Naive thymus-derived CD8-positive, alpha-beta T cell (primary cell): ENCODE measurements at places on chromosomes 16 and 17. TPM values are rescaled to one million over a fixed set of nuclear protein-coding genes. Genes with fewer than 3 reads are reported as not detected.

The CAPNS2 gene
- not detected for total RNA-seq

The PLEKHG4 gene
- total RNA-seq, result 41.0 TPM

- peak overlapping the region; percentile 83 for H3K27ac ChIP-seq
- H3K27me3 ChIP-seq, result no peaks in the 10 kb centered on the region
- H3K36me3 ChIP-seq, result no peaks in the 10 kb centered on the region
- no peak for DNase-seq
- H3K4me1 ChIP-seq, result peaks cover 75% of the 10 kb centered on the region
Measured at GRCh38 chr16:85004587-85005205, 6.6 kb downstream of the ZDHHC7 start.

The CCDC78 gene
- total RNA-seq, result 12.0 TPM

The MYLK3 gene
- total RNA-seq, result 0.10 TPM

DNA sequence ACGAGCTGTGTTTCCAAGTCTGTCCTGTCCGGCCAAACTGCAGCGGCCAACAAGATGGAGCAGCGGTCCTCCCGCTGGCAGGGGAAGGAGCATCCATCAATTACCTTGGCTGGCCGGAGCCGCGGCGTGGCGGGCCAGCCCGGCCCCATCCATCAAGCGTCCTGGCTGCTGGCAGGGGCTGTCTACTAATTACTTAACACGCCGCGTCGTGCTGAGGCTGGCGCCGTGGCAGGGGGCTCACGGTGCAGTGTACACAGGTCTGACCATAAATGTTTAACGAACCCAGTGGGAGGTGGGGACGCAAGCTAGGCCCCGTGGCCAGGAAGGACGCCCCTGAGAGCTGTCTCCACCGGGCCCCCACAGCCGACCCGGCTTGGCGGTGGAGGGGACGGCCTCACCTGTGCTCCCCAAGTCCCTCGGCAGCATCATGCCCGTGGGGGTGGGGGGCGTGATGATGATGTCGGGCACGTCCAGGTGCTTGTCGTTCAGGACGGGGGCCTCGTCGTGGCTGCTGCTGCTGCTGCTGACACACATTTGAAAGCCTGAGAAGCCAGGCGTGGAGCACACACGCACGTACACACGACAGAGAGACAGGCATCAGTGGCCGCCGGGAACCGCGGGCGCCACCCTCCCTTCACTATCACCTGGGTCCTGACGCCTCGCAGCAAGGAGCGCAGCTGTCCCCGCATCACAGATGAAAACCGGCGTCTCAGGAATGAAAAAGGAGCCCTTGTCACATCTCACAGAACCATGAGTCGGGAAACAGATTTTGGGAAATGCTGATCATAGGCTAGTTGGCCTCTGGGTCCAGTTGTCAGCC lies 21.2 kb upstream of the GINS2 start:
- no peak overlapping the region for H3K27ac ChIP-seq
- H3K27me3 ChIP-seq, result no peaks in the 10 kb centered on the region
- H3K4me3 ChIP-seq, result no peak overlapping the region
- DNase-seq, result no peak

- no peak for DNase-seq
- H3K4me1 ChIP-seq, result peaks cover 17% of the 10 kb centered on the region
- peak overlapping the region; percentile 74 for H3K27ac ChIP-seq
- no peaks in the 10 kb centered on the region for H3K27me3 ChIP-seq
- H3K36me3 ChIP-seq, result no peaks in the 10 kb centered on the region
Measured at GRCh38 chr16:17313793-17314547, 156.8 kb downstream of the XYLT1 start.

DNA sequence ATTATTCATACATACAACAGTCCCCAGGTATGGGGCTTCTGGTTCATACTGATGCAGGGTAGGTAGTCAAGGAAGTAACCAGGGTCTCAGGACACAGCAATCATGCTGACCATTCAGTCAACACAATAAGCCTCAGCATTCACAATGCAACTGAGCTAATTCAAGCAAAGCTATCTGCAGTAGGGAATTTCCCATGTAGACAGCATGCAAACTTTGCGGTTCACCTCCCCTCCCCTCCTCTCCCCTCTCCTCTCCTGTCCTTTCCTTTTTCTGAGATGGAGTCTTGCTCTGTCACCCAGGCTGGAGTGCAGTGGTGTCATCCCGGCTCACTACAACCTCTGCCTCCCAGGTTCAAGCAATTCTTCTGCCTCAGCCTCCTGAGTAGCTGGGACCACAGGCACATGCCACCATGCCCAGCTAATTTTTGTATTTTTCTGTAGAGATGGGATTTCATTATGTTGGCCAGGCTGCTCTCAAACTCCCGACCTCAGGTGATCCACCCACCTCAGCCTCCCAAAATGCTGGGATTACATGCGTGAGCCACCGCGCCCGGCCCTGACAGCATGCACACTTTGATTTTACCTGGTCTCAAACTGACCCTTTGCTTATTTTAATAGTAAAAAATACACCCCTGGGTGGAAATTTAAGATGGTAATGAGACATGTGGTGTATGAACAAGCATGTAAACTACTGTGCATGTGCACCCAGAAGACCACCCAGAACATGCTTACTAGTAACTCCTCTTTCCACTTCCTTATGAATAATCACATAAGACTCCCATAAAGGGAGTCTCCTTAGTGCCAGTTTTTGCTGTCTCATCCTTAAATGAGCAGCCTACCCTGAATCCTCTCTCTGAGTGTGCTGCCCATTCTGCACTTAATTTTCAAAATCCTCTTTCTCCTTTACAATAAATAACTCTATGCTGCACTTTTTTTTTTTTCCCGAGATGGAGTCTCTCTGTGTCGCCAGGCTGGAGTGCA lies 9.3 kb upstream of the RNF135 start:
- H3K27me3 ChIP-seq, result peaks cover 8% of the 10 kb centered on the region
- no peak for DNase-seq
- no peaks in the 10 kb centered on the region for H3K36me3 ChIP-seq
- H3K27ac ChIP-seq, result no peak overlapping the region
- no peak overlapping the region for H3K4me3 ChIP-seq

GRCh38 chr17:21678393-21679081 lies 13.8 kb upstream of the KCNJ18 start:
- H3K4me1 ChIP-seq, result peaks cover 7% of the 10 kb centered on the region
- no peak overlapping the region for H3K27ac ChIP-seq
- no peak for DNase-seq
- no peaks in the 10 kb centered on the region for H3K36me3 ChIP-seq
- H3K4me3 ChIP-seq, result no peak overlapping the region

The PLA2G10 gene
- not detected for total RNA-seq

DNA sequence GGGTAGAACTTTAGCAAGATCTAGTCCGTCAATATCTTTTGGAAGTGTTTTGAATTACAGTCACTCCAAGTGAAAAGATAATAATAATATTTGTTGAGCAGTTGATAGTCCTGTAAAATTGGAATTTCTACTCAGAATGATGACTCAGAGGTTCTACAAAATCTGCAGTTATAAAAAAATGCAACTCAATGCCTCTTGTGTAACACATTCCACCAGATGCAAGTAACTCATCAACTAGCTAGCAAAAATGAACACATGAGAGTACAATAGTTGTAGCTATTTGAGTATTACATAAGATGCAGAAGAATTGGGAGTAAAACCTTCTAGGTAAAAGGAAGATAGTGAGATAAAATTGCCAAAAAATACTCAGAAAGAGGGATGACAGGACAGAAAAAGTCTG lies 177.2 kb downstream of the CDH8 start:
- no peak overlapping the region for H3K27ac ChIP-seq
- H3K27me3 ChIP-seq, result no peaks in the 10 kb centered on the region
- DNase-seq, result no peak
